COR-L47 (cell line): ENCODE measurements at places on chromosomes 13 and 19.
A peak's percentile ranks its signal among the peaks of the same experiment; 100 is the strongest.

GRCh38 chr19:38742296-38742695 is 2.0 kb downstream of the CAPN12 start:
- no peak for DNase-seq

DNA sequence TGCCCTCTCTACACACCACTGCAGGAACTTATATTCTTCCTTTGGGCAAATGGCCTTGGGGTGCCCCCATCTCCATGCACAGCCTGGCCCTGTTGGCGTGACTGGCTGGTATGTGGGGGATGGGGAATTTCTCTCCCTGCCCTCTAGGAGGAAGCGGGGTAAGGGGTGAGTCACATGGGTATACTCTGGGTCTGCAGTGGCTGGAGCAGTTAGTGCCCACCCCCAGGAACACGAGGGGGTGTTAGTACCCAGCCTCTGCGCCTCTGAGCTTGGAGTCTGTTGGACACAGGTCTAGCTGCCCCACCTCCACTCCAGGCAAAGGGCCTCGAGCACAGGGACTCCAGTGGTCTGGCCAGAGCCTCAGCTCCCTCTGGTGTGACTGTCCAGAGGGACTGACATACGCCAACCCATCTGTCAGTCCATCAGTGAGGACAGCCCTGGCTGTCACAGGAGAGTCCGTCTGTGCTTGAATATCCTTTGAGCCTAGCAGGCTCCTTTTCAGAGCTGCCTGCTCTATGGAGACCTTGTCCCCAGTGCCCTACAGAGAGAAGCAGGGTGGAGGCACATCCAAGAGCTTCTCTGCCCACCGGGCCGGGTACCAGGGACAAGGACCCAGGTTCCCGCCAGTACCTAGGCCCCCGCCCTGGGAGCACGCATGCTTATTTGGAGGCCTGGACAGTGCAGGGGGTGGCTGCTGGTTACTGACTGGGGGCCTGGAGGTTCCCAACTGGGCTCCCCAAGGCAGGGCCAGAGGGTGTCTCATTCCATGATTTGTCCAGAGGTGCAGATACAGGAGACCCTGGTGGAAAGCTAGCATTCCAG is 66.6 kb downstream of the CHST8 start:
- DNase-seq, result no peak

DNA sequence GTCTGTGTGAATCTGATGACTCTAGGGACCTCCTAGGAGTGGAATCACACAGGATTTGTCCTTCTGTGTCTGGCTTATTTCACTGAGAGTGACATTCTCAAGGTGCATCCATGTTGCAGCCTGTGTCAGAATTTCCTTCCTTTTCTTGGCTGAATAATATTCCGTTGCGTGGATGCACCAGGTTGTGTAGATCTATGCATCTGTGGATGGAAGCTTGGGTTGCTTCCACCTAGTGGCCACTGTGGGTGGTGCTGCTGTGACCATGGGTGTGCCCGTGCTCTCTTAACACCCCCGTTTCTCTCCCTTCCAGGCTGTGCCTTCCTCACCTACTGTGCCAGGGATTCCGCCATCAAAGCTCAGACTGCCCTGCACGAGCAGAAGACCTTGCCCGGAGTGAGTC is 26.2 kb downstream of the CELF5 start:
- no peak for DNase-seq

GRCh38 chr13:102879793-102880499 is 34.1 kb downstream of the ERCC5 start:
- DNase-seq, result no peak

DNA sequence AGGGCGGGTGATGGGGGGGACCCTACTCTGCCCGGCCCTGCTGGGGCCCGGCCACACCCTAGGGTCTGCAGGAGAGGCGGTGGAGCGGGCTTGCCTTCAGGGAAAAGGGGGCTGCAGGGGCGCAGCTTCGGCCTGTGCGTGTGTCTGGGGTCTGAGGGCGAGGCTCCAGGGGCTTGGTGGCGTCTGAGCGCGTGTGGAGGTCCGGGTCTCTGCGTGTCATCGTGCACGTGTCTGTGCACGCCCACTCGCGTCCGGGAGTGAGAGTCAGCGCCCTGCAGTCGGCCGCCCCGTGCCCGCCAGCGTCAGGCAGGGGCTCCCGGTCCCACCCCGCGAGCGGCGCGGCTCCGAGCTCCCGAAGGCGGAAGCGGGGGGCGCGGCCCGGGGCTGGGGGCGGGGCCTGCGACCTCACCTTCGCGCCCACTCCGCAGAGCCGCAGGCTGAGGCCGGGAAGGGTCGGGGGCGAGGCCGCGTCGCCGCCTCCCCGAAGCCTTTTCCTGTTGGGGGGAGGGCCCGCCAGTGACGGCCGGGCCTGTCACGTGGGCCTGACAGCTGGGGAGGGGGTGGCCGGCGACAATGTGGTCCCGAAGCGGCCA is at the start of gene ARHGAP45:
ARHGAP45 (plus strand) TSS at position 420 of the 593 bp plus-strand sequence. CDS start 239 bp downstream, outside the sequence.
- DNase-seq, result no peak

DNA sequence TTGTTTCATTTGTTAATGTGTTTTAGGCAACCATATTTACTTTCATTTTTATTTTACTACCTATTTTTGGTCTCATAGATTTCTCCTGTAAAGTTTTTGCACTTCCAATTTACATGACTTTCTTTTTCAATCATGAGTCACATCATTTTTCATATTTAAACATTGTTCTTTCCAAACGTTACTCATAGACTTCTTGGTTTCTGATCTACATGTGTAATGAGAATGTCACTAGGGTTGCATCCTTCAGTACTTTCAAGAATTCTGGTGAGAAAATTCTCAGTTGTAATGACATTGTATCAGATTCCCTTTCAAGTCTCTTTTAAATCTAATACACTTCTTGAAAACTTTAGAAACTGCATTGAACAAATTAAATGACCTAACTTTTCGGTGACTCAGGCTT is 991.7 kb downstream of the EFNB2 start:
- no peak for DNase-seq

- DNase-seq, result no peak
Observed at GRCh38 chr19:5988517-5989387, 10.8 kb upstream of the RANBP3 start.

- DNase-seq, result no peak
Observed at GRCh38 chr13:96650301-96650886, 343.9 kb downstream of the OXGR1 start.

DNA sequence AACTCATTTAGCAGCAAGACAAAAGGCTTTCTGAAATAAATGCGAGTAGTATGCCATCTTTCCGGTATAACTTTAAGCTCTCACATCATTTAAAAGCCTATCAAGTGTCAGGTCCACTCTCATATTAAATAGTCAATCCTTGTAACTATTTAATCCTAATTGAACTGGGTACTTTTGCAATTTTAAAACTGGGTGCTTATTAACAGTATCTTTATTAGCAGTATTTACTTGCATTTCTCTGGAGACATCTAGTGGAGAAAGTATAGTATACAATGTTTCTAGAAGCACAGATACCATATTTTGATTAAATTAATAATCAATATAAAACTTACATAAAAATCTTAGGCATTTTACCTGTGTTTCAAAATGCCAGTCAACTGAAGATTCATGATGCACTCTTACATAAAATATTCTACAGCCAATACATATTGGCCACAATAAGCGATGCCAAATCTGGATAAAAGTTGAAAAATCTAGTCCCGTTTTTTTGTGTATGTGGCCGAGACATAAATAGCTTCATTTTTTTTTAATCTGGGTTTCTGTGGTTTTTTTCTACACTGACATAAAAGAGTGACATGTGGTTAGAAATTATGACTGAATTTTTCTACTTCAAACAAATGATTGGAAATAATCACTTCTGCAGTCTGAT is 4.3 kb upstream of the POSTN start:
- no peak for DNase-seq

GRCh38 chr13:107928762-107929161 is 286.6 kb downstream of the LIG4 start:
- DNase-seq, result no peak

DNA sequence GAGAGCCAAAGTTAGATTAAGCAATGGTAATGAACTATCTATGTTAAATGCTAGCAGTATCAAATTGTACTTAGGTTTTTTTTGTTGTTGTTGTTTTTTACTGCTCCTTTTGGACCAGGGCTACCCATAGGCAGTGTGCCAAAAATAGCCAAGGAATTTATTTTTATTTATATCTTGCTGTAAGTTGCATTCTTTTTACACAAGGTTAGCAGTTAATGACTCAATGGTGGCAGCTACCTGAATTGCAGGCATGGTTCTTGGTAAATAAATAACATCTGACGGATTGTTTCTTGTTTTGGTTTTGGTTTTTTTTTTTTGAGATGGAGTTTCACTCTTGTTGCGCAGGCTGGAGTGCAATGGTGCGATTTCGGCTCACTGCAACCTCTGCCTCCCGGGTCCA is 194.8 kb upstream of the TSC22D1 start:
- DNase-seq, result no peak

GRCh38 chr19:14006766-14007562 is 844 bp upstream of the RFX1 start:
- DNase-seq, result peak; percentile 94

DNA sequence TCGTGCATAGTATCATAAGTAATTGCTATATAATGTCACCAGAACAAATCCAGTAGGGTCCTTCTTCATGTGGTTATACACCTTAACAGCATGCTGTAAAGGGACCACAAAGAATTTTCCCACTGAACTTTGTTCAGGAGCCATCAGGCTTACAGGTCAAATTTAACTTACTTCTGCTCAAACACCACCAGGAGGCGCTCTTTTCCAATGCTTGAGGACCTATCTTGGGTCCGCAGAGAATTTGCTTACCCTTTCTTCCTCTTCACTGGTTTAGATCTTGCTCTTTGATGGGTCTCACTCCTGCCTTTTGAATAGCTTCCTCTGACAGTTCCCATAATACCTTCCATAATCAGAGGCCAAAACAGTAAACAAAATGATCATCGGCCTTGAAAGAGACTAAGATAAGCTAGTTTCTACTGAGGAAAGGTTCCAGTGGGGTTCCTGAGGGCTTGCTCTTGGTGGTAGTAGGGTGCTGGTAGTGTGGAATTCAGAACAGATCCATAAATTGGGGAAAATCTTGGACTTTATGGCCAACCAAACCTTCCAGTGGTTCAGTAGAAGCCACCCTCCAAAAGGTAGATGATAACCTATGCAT is 37.4 kb downstream of the SCGB2B2 start:
- DNase-seq, result peak; percentile 75

GRCh38 chr13:39210961-39211534 is 172.8 kb downstream of the NHLRC3 start:
- DNase-seq, result no peak

DNA sequence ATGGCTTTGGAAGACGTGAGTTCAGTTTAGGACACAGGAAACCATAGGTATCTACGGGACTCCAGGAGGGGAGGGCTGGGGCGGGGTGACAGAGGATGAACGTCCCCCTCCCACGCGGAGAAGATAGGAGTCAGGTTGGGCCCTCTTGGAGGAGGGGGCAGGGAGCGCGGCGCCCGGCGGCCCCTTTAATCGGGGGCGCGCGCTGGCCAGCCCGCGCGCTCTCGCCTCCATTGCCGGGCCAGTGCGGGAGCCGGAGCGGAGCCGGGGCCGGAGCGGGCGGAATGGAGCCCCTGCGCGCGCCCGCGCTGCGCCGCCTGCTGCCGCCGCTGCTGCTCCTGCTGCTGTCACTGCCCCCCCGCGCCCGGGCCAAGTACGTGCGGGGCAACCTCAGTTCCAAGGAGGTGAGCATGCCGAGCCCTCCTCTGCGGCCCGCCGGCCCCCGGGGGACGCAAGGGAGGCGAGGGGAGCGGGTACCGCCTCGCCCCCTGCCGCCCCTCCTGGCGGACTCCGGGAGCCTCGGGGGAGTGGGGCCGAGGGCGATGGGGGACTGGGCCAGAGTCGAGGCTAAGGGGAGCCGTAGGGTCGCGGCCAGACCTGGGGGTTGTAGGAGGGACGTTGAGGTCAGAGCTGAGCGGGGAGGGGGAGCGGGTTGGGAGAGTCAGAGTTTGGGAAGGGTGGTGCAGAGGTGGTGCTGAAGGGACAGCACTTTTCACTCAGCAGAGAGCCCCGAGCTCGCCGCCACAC is at the start of gene TMEM145:
TMEM145 (plus strand) TSS at position 214 of the 744 bp plus-strand sequence; CDS start at position 282, 68 bp downstream.
- peak; percentile 54 for DNase-seq

- DNase-seq, result no peak
Observed at GRCh38 chr13:99384468-99384867, 77.3 kb upstream of the GPR183 start.

GRCh38 chr13:61179741-61180140 is 235.9 kb downstream of the PCDH20 start:
- DNase-seq, result no peak

GRCh38 chr19:5914358-5914774 is 312 bp downstream of the CAPS start:
- DNase-seq, result no peak

DNA sequence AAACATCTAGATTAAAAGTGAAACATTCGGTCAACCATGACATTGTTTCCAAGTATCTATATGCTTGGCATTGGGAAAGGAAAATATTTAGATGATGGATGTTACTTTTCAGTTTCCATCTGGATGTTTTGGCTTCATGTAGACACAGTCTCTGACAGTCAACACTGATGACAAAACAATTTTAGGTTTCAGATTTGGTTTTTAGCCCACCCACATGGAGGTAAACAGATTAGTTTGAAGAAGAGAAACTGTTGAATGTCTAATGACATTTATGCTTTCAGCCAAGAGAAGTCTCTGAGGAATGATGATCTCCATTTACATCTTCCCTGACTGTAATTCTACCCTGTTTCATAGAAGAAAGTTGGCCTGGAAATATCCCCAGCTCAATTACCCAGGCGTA is 379.1 kb downstream of the SLITRK6 start:
- DNase-seq, result no peak

- DNase-seq, result no peak
Observed at GRCh38 chr19:16289594-16289993, 35.0 kb upstream of the KLF2 start.

GRCh38 chr13:20125129-20125782 is 35.6 kb downstream of the GJA3 start:
- no peak for DNase-seq

DNA sequence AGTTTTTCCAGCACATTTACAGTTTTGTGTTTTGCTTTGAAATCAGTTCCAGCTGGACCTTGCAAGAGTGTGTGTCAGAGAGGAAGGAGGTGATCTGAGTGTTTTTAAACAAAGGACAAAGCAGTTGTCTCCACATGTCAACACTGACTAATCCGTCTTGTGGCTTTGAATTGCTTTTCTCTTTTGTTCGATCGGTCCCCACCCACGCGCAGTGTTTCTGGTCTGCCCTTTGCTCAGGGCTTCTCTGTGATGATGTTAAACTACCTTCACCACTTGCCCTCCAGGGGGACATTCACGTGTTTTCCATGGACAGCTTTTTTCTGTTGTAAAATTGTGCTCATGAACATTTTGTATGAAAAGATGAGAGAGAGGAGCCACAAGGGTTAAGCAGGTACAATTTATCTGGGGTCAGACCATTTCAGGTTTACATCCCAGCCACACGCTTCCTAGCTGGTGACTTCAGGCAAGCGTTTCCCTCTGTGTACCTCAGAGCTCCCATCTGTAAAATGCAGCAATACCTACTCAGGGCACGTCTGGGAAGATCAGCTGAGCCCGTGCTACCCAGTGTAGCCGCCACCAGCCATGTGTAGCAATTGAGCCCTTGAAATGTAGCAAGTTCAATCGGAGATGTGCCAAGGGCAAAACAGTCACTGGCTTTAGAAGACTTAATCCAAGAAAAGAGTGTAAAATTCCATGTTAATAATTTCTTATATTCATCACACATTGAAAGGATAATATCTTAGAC is 13.5 kb upstream of the PLA2G4C start:
- DNase-seq, result peak; percentile 18

- DNase-seq, result no peak
Observed at GRCh38 chr13:27783111-27783510, 9.2 kb upstream of the GSX1 start.
